ENCODE measurements at places on chromosomes 2 and 18. TPM values are rescaled to one million over a fixed set of nuclear protein-coding genes. Genes with fewer than 3 reads are reported as not detected.

GRCh38 chr2:46716927-46717326 lies 198.7 kb downstream of the MCFD2 start:
- no peak for DNase-seq

DNA sequence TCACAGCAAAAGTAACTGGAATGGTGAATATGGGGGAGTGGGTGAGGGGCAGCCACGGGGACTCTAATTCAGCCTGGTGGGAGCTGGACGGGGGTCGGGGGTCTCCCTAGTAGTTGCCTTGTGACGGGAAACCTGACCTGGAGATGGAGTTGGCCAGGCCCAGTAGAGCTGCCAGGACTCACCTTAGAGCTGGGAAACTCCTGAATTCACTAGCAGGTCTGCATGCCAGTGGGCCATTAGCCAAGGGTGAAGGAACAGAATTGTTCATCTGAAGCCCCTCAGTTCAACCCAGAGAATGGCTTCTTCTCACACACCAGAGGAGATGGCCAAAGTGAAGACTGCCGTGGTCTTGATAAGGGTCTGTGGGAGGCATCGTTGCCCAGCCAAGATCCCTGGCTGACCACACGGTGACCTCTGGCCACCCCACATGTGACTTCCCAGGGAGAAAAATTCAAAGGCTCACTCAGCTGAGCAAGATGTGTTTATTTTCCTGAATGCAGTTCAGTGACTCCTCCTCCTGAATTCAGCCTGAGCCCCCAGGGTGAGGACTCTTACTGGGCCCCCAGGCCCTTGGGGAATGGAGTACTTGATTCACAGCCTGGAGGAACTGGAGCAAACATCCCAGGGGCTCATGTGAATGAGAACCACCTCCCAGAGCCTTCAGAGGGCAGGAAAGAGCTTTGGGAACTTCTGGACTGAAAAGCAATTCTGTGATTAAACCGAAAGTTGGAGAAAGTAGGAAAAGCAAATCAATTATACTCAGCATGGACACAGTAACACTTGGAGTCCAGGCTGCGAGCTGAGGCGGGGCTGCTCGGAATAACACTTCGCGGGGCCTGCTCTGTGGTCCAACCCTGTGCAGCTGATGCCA lies 25.2 kb downstream of the MOCOS start:
- DNase-seq: no peak

DNA sequence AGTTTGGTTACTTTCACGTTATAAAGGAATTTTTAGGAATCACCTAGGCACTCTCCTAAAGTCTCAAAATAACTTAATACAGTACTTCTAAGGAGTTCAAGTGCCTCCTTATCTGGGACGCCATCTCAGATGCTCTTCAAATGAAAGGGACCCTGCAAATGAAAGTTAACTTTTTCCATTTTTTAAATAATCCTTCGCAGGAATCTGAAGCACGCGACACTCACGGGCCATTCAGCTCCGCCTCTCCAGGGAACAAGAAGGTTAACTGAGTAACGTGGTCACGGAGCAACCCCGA lies 537 bp upstream of the ZC3H15 start:
- DNase-seq: no peak

The FAM237A gene
- total RNA-seq: 1.4 TPM

DNA sequence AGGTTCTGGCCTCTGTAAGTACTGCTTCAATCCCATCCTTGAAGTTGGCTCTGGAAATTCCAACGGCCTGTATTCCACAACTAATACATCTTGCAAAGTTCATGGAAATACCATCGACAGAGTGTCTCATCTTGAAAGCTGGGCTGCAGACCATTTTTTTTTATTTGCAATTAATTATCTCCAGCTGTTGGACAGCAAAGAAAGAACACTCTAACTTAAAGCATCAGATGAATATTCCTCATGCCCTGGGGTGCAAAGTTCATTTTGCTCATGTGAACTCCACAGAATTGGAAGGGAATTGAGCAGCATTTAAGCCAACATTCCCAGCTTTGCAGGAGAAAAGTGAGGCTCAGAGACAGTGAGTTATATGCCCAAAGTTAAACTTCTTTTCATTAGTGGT lies 96.5 kb upstream of the PIEZO2 start:
- DNase-seq: no peak

GRCh38 chr2:43269706-43270105 lies 43.3 kb upstream of the ZFP36L2 start:
- peak; percentile 73 for DNase-seq

- DNase-seq: no peak
Observed at GRCh38 chr18:25061395-25061794, 290.6 kb downstream of the ZNF521 start.

DNA sequence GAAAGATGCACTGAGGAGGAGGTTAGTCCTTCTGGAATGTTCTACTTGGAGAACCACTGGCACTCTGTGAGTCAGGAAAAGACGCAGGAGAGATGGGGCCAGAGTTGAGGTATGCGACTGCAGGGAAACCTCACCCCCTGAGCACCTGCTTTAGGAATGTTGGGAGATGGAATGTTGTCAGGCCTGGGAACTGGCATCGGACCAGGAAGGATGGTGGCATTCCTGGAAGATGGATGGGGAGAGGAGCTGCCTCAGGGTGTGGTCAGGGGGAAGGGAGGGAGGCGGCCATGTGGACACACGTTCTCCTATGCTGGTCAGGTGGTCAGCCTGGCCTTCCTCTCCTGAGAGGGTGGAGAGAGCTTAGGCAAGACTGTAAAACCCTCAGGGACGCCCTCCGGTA lies 146.3 kb downstream of the CELF4 start:
- DNase-seq: no peak

The RAB3GAP1 gene
- total RNA-seq: 63.6 TPM

- no peak for DNase-seq
Observed at GRCh38 chr2:71788601-71789240, 335.4 kb downstream of the DYSF start.

GRCh38 chr2:216082805-216083204 lies 1.1 kb downstream of the TMEM169 start:
- DNase-seq: peak; percentile 41

The NEB gene
- 1.3 TPM for total RNA-seq

DNA sequence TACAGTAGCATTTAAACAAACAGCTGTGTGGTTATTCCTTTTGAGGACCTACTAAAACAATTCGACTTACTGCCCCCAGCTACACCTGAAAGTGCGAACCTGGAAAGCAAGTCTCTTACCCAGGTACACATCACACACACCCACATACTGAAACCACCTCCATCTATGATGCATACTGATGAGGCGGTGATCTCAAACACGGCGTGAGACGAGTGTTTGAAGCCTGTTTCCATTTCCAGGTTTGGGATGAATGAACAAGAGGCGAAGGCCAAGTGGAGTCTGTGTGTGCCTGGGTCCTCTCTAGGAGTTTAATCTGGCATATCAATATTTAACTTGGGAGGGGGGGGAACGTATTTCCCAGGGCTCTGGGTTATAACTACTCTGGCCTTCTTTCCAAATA lies 1.6 kb downstream of the TMEM185B start:
- DNase-seq: no peak

- no peak for DNase-seq
Observed at GRCh38 chr2:111029181-111029927, 91.4 kb upstream of the BCL2L11 start.

The IL36G gene
- not detected for total RNA-seq

GRCh38 chr2:75577280-75577679 lies 16.5 kb upstream of the EVA1A start:
- no peak for DNase-seq

DNA sequence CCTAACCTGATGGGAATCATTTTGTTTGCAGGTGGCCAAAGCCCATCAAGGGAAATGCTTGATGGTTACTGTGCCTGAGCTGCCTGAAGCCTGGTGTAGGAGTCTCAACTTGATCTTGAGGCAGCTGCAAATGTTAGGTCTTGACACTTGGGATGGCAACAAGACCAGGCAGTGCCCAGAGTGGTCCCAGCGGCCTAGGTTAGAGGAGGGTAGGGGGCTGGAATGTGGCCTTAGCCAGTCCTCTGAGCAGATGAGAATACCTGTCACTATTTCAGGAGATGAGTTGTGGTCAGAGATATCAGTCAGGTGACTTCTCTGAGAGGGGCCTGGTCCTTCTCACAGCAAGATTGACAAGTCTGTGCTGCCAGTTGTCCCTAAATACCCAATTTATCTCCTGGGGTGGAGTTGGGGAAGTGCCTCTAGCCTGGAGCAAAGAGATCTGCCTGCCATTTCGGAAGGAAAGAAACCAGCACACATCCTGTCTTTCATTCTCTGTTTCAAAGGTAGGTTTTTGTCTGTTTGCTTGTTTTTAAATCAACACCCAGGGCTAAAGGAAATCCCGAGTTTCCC lies 13.4 kb downstream of the SPTBN1 start:
- peak; percentile 39 for DNase-seq

The ARHGAP28 gene
- total RNA-seq: 1.5 TPM

The PRPF40A gene
- 37.3 TPM for total RNA-seq

- DNase-seq: peak; percentile 80
Observed at GRCh38 chr2:27123302-27124150, at the start of gene ABHD1. Gene ABHD1, plus strand, starts transcription at chr2:27123815. Its CDS starts 134 bp downstream, at chr2:27123949.

The EVX2 gene
- not detected for total RNA-seq

The ZNF385B gene
- 1.6 TPM for total RNA-seq

DNA sequence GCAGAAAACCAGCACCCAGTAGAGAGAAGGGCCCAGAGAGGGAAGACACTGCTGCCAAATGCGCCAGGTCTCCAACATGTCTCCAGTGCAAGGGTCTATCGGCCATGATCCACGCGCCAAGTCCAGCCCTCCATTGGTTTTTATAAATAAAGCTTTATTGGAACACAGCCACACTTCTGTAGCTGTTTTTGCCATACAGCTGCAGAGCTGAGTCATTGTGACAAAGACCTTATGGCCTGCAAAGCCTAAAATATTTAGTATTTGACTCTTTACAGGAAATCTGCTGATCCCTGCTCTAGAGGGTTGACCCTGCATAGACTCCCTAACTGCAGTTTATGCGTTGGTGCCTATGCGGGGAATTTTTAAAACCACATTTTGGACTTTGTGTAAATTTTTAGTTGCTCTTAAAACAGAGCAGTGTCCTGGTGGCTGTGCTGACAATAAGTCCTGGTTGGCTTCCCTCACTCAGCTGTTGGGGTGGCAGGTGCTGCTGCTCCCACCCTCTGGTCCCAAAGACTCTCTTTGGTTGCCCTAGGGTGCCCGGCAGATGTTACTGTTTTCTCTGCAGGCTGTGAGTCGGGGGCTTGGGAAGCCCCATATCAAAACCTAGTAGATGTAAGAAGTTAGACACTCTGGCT lies 154.9 kb downstream of the CTIF start:
- DNase-seq: no peak

GRCh38 chr2:43028188-43028587 lies 198.2 kb downstream of the ZFP36L2 start:
- DNase-seq: no peak

The IL36RN gene
- total RNA-seq: not detected

GRCh38 chr18:78527984-78528383 lies 451.6 kb upstream of the SALL3 start:
- no peak for DNase-seq

DNA sequence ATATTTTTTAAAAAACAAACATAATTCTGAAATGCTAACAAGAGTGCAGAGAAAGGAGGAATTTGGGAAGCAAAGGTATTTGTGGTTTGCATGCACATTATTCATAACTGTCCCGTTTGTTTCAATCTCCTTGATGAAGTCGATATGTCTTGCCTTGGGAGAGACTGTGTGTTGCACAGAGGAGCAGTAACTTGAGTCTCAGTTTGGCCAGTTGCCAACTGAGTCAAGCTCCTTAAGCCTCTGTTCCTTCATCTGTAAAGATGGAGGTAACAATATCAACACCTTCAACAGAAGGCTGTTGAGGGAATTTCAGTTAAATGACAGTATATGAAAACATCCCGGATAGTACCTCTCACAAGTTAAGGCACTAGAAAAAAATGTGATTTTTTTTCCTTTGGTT lies 226.2 kb downstream of the ASXL3 start:
- no peak for DNase-seq

GRCh38 chr2:186699742-186700141 lies 5.9 kb downstream of the FAM171B start:
- no peak for DNase-seq

- DNase-seq: no peak
Observed at GRCh38 chr18:77151033-77151771, 18.6 kb upstream of the MBP start.

The PCARE gene
- 0.87 TPM for total RNA-seq

The CLEC4F gene
- total RNA-seq: not detected
